Right atrium auricular region (tissue), 2 donors: ENCODE measurements at places on chromosomes 2 and 18. TPM values are rescaled to one million over a fixed set of nuclear protein-coding genes. Genes with fewer than 3 reads are reported as not detected.

- no peak for DNase-seq
Observed at GRCh38 chr2:188845692-188846091, 128.5 kb upstream of the COL3A1 start.

- DNase-seq, result no peak
Observed at GRCh38 chr18:70808481-70809056, 519.7 kb downstream of the SOCS6 start.

GRCh38 chr2:72859831-72860262, 27.4 kb upstream of the SPR start:
- no peak for DNase-seq

DNA sequence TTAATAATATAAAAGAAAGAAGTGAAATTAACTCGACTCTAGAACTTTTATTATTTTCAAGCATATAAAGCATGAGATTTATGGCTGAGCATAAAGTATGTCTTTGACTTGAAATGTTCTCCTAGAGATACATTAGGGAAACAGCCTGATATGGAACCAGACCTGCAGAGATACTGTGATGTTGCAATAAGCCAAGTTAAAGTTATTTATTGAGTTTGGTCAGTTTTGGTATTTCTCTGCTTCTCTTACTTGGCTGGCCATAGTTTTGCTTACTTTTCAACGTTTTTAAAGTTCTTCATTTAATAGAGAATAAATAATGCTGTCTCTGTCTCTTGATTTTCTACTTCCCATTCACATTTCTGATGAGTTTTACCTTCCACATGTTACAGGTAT, 76.0 kb downstream of the GFPT1 start:
- no peak for DNase-seq

GRCh38 chr18:14925281-14925709, 177.3 kb downstream of the ANKRD30B start:
- no peak for DNase-seq

GRCh38 chr2:120103723-120104467, 91.0 kb downstream of the EPB41L5 start:
- DNase-seq, result no peak

- no peak for DNase-seq
Observed at GRCh38 chr18:66160007-66160406, 409.2 kb downstream of the CDH7 start.

DNA sequence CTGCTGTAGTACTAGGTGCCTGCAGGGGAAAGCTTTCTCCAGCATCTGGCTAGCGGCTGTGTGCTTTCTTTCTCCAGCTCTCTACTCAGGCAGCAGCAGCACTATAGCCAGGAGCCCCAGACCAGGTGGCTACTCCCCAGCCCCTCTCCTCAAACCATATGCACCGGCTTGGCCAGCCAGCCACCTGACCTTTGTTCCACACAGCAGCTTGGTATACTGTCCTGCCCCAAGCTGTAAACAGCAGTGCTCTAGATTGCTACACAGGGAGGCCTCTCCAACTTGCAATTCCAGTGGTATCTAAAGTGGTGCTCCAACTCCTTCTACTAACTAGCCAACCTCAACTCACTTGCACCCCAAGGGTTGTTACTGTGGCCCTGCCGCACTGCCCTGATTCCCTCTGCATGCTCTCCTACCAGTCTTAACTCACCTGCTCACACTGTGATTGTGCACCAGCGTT, 19.6 kb downstream of the LDAH start:
- no peak for DNase-seq

- no peak for DNase-seq
Observed at GRCh38 chr2:238079874-238080327, 19.1 kb downstream of the SCLY start.

DNA sequence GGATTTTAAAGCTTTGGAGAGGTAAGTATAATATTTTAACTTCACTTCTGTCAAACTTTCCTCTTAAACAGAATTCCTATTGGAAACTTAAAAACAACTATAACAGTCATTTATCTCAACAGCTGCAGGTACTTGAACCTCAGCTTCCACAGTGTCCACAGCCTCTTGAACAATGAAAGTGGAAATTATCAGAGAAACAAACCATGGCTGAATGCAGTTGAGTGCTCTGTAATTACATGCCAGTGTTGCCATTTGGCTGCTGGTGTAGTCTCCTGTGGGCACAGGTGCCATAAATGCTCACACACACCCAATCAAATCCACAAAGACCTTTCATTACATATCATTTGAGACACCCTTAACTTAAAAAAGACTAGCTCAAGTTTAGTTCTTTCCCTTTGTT, 125.1 kb downstream of the CPS1 start:
- DNase-seq, result no peak

- DNase-seq, result no peak
Observed at GRCh38 chr2:3219536-3219935, 158.1 kb downstream of the EIPR1 start.

DNA sequence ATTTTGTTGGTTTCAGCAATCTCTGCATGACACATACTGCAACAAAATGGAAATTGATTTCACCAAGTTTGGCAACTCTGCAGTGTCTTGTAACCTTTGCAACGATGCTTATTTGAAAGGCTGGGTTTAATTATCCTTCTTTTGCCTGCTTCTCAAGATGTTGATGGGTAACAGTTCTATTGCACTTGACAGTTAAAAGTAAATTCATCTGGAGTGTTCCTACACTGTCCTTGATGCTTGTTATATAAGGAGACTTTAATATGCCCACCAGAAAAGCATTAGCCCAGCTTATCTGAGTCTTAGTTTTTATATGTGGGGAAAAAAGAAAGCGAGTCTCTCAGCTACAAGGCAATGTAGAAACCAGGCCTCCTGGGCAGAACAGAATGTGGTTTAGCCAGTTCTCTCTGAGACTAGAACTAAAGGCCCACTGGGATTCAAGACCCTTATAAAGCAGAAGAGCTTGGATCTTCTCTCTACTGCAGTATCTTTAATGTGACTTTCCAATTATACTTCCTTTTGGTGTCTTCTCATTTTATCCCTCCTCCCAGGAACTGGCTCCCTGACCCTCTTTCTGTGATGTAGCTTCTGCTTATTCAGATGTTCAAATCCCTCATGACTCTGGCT, 106.8 kb upstream of the LYPD6 start:
- DNase-seq, result no peak

DNA sequence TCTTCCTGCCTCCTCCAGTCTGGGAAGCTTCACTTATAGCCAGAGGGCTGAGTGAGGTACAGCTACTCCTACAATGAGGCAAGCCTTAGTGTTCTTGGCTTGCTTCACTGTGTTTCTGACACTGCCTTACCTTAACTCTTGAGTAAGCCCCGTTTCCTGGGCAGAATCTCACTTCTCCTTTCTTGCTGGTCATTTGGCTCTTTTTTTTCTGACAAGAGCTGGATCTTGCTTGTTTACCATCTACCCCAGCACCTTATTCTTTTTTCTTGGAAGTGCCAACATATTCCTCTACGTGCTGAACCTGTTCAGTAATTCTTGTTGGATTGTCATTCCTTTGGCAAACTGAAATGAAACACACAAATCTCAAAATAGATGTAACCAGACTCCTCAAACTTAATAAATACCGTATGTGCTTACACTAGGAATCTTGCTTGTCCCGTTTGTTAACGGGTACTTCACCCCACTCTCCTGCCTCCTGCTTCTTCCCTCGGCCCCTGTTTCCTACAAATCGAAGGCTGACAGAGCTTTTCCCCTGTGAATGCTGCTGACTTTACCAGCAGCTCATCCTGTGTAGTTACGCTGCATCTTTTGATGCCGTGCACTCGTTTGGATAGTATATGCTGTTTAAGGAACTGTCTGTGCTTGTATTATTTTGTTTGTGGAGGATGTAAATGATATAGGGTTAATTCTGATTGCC, 132.2 kb downstream of the FMNL2 start:
- no peak for DNase-seq

GRCh38 chr2:199261239-199261638, 196.5 kb downstream of the SATB2 start:
- no peak for DNase-seq

DNA sequence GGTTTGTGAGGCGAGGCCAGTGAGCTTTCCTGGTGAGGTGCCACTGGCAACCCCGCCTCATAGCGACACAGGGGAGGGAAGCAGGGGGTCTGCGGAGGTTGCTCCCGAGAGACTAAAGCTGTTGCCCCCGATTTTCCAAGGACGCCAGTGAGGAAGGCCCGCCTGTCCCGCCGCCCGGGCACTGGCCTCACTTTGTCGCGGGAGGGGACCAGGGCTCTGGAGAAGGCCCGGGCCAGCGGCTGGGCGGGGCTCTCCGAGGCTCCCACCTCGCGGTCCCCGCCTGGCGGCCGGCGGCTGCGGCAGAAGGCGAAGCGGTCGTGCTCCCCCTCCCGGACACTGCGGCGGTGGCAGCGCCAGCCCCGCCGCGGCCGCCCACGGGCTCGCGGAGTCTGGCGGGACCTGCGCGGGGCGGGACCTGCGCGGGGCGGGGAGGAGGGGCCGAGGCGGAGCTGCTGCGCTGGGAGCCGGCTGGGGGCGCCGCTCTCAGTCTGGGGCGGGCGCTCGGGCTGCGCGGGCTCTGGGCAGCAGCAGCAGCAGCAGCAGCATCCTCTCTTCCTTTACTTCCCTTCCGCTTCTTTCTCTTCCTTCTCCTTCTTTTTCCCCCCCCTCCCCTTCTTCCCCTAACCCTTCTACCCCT, at the start of gene MAP2:
TSS of gene MAP2 (plus strand) at position 486 of the 637 bp plus-strand sequence. CDS start 229,124 bp downstream, outside the sequence.
- peak; percentile 73 for DNase-seq

GRCh38 chr2:68196120-68196716, 38.5 kb downstream of the PNO1 start:
- no peak for DNase-seq

GRCh38 chr18:53191634-53192033, 851.6 kb downstream of the DCC start:
- DNase-seq, result no peak

GRCh38 chr2:205660521-205661124, 21.7 kb upstream of the NRP2 start:
- DNase-seq, result no peak

DNA sequence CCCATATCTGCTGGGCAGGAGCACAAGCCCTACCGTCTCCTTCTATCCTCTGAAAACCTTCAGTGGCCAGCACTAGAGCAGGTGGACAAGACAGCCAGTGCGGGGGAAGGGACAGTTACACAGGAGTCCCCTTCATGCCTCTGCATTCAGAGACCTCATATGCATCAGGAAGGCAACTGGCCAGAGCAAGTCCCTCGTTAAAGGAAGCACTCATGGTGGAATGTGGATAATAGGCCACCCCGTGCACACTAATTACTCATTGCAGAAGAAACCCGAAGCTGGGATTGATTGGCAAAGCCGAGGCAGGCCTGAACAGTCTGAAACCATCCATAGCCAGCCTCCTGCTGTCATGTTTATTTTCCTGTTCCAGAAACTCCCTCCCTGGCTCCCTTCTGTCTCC, 11.2 kb downstream of the KIAA2012 start:
- DNase-seq, result no peak

GRCh38 chr18:48806551-48807261, 144.1 kb downstream of the SMAD7 start:
- peak; percentile 78 for DNase-seq

DNA sequence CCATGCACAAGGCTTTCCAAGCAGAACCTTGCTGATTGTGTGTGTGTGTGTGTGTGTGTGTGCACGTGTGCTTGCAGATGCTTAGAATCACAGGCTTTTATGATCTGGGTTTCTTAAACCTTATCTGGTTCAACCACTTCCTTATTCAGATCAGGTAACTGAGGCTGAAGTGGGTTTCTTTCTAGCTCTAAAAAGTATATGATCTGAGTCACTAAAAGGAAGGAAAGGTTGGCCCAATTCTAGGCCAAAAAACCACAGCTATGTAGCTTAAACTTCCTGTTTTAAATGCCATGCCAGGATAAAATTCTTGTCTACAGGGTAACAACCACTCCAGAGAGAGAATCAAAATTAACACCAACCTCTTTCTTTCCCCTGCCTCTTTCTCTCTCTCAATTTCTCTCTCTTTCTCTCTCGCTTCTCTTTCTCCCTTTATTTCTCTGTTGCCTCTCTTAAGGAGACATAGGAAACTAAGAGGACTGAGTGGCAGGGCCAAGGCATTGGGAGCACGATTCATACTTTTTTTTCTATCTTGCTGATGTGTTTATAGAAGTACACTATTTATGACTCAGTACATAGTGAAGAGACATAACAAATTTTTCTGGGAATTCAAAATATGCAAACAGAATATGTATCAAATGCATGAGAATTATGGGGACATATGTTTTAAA, 140.3 kb downstream of the TRIB2 start:
- DNase-seq, result no peak

DNA sequence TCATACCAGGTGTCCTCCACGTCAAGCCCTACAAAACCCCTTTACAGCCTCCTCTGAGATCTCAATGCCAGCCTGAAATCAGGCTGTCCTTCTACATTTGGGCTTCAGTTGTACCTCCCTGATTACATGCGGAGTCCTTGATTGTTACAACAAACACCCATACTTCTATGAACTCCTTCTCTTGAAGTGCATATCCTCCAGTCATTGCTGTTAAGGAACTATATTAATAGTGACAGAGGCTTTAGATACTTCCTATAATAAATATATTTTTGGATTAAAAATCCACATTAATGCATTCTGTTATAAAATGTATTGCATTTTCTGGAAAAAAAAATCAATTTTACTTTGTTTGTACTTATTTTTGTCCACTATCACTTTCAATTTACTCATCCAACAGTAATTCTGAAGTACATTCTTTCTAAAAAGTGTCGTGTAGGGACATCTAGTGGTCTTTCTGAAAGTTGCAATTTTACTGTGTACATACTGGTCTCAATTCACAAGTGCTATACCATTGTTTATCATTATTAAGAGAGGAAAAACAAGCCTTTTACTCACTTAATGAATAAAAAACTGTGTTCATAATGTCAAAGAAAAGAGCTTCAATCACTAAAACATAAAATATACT, 316.4 kb downstream of the DSEL start:
- DNase-seq, result no peak

GRCh38 chr2:98598781-98599428, 9.4 kb downstream of the COA5 start:
- DNase-seq, result no peak

GRCh38 chr18:42039396-42039795, 84.4 kb downstream of the PIK3C3 start:
- no peak for DNase-seq

DNA sequence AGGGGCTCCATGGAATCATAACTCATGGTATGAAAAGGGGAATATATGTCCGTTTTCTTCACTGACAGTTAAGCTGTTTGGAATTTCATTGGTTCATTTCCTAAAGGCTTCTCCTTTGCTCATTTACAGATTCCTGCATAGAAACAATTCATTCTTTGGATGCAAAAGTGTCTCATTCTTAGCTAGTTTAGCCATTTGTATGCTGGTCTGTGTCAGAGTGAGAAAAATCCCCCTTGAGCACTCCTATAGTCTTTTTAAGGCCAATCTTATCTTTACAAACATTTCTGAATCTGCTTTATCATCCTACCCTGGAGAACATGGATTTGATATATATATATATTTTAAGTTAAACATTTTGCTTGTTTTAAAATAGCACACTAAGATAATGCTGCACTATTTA, 1260.9 kb upstream of the NRXN1 start:
- no peak for DNase-seq

GRCh38 chr2:105307550-105307949, 22.0 kb downstream of the TGFBRAP1 start:
- no peak for DNase-seq

GRCh38 chr2:159201360-159202063, 85.0 kb downstream of the WDSUB1 start:
- no peak for DNase-seq

STK36 gene
- total RNA-seq, result 8.5 TPM

COPS8 gene
- 106 TPM for total RNA-seq

LRRC30 gene
- total RNA-seq, result not detected

LIMS4 gene
- 5.2 TPM for total RNA-seq

PARD3B gene
- 12.2 TPM for total RNA-seq

DOK6 gene
- total RNA-seq, result 5.7 TPM

COBLL1 gene
- 21.1 TPM for total RNA-seq

TUBA3E gene
- 1.6 TPM for total RNA-seq

BUB1 gene
- total RNA-seq, result 1.4 TPM

GAL3ST2 gene
- 1.1 TPM for total RNA-seq

MOGAT1 gene
- not detected for total RNA-seq

HOXD3 gene
- not detected for total RNA-seq

NOL4 gene
- not detected for total RNA-seq
